T-helper 9 cell (primary cell): ENCODE measurements at places on chromosomes 5 and 9.

GRCh38 chr9:87067426-87067825, 120.1 kb upstream of the GAS1 start:
- no peak for DNase-seq

DNA sequence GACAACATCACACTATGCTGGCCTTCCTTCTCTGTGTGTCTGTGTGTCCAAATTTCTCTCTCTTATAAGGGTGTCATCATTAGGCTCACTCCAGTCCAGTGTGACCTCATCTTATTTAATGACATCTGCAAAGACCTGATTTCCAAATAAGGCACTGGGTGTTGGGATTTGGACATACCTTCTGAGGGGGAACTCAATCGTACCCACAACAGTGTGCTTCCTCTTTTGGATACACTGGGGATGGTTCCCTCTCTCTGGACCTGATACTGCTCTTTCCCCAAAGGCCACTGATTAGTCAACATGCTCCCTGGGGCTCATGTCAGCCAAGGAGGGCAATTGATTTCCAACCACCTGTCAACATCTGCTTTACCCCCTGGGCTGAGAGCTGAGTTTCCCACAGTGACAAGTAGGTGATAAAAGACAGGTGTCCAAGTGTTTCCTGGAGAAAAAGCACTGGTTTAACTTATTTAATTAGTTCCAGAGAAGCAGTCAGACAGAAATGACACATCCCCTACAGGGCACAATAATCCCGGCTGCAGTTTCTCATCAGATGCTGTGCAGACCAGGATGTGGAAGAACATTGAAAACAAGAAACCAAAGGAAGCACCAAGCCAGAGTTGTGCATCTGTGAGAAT, 17.8 kb upstream of the CEP72 start:
- no peak for DNase-seq

GRCh38 chr5:8710426-8710930, 835.4 kb downstream of the SEMA5A start:
- DNase-seq, result no peak

- no peak for DNase-seq
These were observed 58.2 kb upstream of the GGTA1 start for GRCh38 chr9:121557581-121558447.

DNA sequence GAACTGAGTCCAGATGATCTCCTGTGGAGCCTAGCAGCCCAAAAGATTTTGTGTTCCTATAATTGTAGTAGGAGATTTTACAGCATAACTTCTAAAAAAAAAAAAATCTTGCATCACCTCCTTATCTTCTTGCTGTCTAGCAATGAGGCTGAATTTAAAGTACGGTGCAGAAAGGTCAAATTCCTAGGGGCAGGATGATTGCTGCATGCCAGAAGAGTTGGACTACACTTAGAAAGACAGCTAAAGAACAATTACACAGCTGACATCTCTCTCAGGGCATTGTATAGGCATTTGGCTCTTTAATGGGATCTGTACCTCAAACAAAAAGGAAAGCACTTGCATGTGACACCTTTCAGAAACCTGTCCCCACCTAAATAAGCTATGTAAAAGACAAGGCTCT, 443.2 kb downstream of the HCN1 start:
- no peak for DNase-seq

GRCh38 chr5:120703918-120704587, 240.0 kb downstream of the PRR16 start:
- DNase-seq, result no peak

DNA sequence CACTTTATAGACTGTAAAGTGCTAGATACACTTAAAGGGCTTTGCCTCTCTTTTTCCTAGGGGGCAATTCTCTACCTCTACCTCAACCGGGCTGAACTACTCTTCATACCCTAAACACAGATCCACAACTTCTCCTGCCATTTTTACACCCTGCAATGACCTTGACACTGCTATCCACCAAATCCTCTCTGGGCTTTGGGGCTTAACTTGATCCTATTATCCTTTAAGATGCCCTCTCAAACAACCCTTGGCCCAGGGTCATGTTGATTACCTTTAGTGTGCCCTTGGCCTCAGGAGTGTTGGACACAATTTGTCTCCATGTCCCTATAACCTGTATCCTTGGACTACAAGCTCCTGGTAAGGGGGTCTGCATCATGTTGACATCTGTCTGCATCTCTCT, 19.5 kb downstream of the ANXA6 start:
- no peak for DNase-seq

DNA sequence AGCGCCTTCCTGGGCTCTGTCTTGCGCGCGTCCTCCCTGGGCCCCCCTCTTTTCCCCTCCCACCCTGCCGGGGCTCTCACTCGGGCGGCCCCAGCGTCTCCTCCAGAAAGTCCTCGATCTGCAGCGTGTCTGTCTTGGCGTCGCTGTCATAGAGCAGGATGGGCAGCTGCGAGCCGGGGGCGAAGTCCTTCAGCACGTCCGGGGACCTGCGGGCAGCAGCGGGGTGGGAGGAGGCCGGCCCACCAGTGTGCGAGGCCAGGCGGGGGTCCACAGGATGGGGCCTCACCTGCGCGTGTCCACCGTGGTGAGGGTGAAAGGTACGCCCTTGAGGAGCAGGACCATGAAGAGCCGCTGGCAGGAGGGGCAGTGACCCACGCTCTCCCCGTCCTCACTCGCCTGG, 1.0 kb downstream of the CLIC3 start:
- no peak for DNase-seq

DNA sequence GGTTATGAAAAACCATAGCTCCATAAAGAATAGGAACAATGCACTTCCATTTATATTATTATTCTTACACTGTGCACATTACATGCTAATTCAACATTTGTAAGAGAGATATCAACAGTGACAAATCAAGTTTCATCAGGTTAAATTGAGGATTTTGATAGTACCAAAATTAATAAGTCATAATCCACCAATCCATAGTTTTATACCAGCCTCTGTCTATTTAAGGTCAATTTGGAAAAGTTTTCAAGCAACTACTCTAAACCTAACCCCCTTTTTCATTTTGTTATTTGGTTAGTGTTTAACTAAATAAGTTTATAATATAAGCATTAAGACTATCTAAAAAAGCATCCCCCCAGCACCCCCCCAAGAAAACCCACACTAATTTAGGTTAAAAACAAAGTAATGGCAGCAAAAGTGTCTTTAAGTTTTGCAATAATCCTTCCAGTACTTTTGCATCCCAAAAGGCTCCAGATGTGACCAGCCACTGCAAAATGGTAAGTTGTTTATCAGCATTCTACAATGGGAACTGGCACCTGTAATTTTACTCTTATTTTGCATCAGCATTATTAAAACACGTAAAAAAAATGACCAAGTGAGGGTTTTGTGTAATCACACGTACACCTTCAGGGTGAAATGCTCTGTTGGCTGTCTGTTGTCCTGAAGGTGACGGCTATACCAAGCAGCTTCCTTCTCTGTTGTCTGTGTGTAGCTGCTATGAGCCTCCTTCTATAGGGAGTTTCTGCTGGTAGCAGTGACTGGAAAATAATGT, 36.8 kb upstream of the SSBP2 start:
- DNase-seq, result no peak

- DNase-seq, result no peak
These were observed 1824.4 kb upstream of the CDH9 start for GRCh38 chr5:28862860-28863196.

DNA sequence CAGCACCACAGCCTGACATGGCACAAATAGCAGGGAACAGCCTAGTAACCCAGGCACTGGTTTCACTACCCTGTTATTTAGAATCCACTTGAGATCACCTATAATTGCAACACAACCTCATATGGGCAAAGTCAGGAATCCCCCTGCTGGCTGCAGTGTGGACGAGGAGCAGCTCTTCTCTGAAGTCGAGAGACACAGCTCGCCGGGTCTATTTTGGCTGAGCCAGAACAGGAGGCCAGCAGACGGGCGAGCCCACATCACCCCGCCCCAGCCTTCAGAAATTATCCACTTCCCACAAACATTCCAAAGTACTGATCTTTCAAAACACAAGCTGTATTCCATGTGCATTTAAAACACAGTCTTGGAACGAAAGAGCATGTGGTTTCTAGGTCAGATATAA, 179.0 kb downstream of the ROR2 start:
- DNase-seq, result no peak

DNA sequence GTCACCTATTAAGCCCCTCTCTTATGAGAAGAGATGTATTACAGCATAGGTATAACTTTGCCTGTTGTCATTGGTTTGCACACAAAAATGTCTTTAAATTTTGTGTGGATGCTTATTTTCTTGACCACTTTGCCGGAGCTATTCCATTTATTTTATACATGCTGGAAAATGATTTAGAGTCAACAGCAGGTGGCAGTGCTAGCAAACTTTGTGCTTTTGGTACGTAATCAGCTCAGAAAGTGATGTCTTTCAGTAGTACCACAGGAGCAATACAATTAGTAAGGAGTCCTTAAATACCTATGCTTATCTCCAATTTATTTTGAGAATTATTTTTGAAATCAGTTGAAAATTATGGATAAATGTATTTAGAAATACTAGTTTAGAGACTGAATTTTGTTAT, 19.8 kb upstream of the NUDT12 start:
- DNase-seq, result no peak

GRCh38 chr5:64784451-64785025, 15.8 kb downstream of the CWC27 start:
- DNase-seq, result peak; percentile 65
